ENCODE measurements at places on chromosomes 1 and 21.

DNA sequence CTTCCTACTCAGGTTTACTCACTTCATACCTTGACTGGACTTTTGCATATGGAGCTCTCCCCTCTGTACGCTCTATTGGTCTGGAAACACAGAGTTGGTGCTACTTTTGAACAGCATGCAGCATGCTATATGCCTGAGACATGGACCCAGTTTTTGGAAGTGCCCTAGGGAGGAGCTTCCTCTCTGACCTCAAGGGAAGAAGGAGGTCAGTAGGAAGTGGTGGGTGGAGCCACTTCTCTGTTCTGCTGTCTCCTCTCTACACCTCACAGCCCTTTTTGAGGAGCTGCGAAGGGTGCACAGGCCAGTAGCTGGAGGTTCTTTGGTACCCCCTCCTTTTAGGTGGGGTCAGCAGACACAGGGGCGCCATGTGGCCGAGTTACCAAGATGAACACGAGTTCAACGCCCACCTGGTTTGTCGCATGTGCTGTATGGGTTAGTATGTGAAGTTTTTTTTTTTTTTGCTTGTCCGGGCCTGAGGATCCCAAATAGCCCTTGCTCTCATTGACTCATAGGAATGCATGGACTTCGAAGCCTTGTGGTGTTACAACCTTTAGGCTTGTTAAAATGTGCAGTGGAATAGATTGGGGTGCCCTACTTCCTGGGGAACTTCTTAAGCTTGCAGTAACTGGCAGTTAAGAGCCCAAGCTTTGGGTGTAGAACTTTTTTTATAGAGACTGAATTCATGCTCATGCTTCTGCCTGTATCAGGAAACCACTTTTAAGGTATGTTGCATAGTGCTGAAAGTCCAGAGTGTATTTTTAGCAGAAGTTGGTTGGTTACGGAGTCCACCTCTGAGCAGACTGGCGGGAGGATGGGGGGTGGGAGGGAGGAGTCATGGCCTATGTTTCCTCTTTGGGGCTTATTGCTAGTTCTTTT is 10.7 kb downstream of the MACF1 start:
- no peak for DNase-seq

GRCh38 chr1:183702087-183702812 is 49.1 kb upstream of the APOBEC4 start:
- no peak for DNase-seq

DNA sequence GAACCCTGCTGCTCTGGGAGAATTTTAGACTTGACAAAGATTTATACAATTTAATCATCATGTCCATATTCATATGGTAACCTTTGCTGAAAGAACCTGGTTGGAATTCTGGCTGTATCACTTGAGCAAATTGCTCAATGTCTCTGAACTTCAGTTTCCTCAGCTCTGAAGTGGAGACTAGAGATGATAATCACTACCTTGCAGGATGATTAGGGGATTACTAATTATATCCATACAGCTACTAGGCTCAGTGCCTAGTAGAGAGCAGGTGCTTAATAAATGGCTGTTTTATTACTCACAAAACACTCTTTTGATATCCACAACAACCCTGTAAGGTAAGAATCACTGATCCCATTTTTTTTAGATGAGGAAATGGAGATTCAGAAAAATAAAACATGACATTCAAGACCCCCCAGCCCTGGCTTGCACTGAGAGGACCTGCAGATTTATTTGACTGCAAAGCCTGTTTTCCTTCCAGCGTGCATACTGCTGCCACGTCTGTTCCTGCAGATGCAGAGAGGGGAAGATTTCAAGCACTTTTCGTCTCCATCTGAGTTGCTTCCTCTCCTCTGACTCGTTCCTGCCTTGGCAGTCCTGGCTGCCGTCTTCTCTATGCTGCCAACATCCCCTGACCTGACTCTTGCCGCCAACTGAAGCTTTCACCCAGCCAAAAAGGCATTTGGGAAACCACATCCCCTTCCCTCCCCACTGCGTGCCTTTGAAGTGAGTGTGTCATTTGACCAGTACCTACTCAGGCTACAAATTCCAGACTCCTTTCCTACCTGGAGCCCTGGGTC is 203.0 kb downstream of the PLPP3 start:
- no peak for DNase-seq

DNA sequence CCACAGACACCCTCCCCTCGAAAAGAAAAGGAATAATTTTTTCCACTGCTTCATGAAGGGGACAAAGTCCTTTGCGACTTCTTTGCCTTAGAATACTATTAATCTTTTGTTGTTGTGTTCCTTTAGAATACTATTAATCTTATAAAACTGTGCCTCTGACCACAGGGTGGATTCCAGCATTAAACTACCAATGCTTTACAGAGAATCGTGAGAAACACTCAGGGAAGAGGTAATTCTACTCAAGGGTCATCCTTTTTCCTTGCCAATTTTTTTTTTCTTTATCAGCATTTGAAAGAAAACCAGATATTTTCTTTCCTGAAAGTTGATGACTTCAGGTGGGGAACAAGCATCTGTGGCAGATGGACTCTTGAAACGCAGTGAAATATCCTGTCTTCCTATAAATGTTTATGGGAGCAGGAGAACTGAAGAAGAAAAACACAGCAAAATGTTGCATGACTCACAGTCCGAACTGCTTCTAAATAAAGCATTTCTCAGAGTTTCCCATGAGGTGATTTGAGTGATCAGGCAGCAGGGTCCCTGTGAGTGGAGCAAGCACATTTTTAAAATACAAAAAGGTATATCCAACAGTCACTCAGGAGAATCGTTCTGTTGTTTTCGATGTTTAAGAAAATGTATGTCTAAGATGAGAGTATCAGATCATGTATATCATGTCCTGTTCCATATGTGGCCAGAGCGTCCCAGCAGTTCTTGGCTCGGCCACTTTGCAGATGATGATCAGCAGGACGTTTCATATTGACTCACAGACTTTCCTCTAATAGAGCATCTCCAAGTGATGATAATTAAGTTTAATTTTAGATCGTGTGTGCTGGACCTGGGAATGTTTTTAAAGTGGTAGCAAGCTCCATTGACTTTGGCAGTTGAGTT is 154.2 kb upstream of the RUNX1 start:
- DNase-seq: no peak

GRCh38 chr1:218273762-218274479 is 11.2 kb upstream of the RRP15 start:
- no peak for DNase-seq

GRCh38 chr1:11500881-11501280 is 21.9 kb downstream of the DISP3 start:
- no peak for DNase-seq

- DNase-seq: no peak
Observed at GRCh38 chr1:47995306-47996050, 1.7 kb downstream of the TRABD2B start.

GRCh38 chr21:39553331-39553730 is 59.4 kb upstream of the B3GALT5 start:
- DNase-seq: no peak

DNA sequence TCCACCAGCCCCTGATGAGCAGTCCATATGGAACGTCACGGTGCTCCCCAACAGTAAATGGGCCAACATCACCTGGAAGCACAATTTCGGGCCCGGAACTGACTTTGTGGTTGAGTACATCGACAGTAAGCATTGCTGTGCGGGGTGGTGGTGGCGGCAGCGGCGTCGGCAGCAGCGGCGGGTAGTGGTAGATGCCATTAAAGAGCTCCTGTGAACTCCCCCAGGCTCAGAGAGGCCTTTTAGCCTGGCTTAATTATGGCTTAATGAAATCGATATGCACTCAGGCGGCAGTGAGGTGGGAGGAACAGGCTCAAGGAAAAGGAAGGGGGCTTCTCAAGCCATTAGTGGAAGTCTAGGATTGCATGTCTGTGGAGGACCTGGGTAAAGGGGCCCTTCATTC is 41.9 kb upstream of the CNTN2 start:
- DNase-seq: no peak

- DNase-seq: no peak
Observed at GRCh38 chr1:31498376-31499040, 77.8 kb upstream of the TINAGL1 start.

DNA sequence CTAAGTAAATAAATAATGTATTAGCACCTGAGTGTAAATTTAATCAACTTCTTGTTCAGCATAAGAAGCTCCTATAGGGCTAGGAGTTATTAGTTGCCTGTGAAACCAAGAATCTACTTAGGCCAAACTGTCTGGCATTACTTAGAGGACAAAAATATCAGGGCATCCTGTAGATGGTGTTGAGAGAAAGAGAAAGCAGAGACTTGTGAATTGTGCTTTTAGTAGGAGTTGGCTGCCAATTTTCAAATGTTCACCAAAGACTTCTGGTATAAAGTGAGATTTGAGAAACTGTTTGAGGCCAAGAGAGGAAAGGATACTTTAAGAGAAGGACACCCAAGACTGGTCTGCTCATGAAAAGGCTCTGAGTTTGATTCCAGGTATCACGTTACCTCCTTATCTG is 315.5 kb upstream of the DEPDC1 start:
- DNase-seq: no peak

DNA sequence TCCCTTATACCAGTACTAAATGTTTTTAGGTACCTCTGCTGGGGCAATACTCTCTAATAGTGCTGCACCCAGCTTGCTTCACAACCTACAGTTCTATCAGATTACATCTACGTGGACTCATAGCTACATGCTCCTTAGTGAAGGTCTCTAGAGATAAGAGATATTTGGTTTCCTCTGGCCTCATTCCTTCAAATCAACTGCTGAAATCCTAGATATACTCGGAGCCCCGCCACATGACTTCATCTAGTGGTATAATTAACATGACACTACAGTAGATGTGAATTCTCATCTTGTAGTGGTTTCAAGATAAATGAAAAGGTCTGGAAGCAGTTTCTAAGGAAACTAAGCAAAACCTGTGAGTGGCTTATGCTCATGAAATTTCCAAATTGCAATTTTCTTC is 115.4 kb downstream of the SMYD2 start:
- no peak for DNase-seq

DNA sequence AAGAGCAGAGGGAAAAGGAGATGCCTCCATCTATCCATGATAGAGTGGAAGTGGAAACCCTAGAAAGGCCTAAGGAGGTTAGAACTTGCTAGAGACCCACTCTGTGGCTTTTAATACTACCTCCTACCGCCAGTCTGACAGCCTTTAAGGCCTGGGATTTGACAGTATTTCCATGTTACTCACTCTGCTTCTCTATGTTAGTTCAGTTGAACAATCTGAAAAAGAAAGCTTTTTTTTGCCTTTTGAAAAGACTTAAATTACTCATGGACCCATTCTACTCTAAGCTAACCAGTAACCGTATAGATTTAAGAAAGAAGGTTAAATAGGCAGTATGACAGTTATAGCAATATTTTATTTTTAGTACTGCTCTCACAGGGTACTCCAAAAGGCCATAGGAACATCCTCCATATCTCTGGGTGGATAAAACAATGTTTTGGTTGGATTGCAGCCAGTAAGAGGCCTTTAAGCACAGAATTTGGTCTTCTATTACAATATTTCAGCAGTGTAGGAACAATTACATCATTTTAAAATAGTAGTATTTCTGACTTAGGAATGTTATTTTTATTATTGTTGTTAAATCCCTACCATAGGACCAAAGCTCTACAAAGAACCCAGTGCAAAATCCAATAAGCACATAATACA is 15.9 kb upstream of the GPR25 start:
- DNase-seq: no peak

DNA sequence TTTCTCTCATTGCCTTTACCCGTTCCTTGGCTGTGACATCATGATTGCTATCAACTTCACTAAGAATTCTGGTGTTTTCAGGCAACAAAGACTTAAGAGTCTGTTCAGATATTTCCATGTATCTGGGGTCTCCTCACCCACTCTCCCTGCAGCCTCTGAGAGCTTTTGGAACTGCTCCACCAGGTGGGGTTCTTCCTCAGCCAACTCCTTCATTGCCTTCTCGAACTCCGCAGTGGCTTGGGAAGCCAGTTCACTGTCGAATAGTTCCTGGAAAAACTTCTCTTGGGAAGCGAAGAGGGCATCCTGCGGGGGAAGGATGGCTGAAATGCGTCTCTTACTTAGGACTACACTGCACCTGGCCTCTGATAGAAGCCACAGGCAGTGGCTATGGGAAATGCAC is 2.1 kb downstream of the PEX19 start:
- no peak for DNase-seq

DNA sequence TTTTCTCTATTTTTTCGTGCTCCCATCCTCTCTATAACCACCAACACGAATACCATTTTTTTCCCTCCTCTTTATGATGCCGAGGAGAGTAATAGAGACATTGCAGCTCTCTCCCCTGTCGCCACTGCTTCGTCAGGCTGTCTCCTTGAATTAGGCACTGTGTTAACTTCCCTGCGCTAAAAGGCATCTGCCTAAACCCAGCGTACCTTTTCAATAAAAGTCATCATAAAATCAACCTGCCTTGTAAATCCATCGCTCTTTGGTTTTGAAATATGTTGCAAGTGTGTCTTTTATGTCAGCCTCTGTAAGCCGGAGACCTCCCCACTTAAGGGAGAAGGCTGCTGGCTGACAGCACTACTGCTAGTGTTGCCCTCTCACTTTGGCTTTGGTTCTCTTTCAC is 8.7 kb downstream of the RNF220 start:
- DNase-seq: no peak

GRCh38 chr21:30227633-30228404 is 11.9 kb upstream of the CLDN8 start:
- DNase-seq: no peak

- no peak for DNase-seq
Observed at GRCh38 chr21:33655588-33656221, 13.4 kb downstream of the ITSN1 start.

- no peak for DNase-seq
Observed at GRCh38 chr1:178075333-178075732, 18.6 kb upstream of the RASAL2 start.

DNA sequence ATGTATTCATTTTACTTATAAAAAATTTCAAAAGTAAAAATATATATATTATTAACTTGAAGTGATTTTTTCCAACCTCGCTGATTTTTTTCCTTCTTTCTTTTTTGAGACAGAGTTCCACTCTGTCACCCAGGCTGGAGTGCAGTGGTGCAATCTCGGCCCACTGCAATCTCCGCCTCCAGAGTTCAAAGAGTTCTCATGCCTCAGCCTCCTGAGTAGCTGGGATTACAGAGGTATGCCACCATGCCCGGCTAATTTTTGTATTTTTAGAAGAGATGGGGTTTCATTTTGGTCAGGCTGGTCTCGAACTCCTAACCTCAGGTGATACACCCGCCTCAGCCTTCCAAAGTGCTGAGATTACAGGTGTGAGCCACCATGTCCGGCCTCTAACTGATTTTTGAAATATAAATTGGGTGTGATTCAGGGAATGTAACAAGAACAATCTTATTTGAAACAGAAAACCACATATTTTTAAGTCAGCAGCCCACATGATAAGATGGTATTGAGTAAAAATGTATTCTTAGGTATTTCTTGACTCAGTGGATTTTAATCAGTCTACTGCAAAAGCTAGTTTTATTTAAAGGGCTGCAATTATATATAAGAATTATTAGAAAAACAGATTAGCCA is 30.0 kb downstream of the ZBTB8B start:
- DNase-seq: no peak

DNA sequence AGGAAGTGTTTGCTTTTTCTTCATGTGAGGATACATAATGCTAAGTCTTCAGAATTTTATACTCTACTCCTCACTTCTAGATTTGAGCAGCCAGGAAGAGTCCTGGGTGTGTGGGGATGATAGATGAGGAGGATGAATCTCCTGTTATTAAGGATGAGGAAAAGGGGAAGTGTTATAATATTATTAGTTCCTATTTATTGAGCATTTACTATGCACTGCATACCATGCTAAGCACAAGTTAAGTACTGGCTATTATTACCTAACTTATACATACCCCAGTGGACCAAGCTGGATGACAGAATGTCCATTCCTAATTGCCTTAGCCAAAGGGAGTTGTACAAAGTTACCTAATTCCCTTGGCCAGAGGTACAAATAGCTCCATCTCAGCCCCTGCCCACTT is 19.8 kb downstream of the CACHD1 start:
- DNase-seq: no peak

Data from occipital lobe (tissue), 3 donors.